GM12891 (cell line): ENCODE measurements at places on chromosomes 11 and 22.
A peak's percentile ranks its signal among the peaks of the same experiment; 100 is the strongest.

GRCh38 chr11:12288212-12288930, 89.0 kb upstream of the PARVA start:
- DNase-seq: peak; percentile 55

GRCh38 chr11:34788642-34789041, 127.5 kb downstream of the APIP start:
- DNase-seq: no peak

- DNase-seq: no peak
Measured at GRCh38 chr11:72750556-72751115, 1.6 kb downstream of the ARAP1 start.

DNA sequence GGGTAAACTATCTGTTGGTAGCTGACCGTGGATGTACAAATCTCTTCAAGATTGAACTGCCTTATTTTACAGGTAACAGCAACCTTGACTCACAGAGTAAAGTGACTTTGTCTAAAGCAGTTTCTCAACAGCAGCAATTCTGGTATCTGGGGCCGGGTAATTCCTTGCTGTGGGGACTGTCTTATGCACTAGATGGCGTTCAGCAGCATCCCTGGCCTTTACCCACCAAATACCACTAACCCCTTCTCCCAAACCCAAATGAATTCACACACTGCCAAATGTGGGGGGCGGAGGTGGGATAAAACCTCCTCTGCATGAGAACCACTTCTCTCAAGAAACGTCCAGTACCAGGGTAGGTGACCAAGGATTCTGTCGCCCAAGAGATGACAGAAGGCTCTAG, 1.7 kb upstream of the INCENP start:
- DNase-seq: no peak

- DNase-seq: no peak
Measured at GRCh38 chr11:2730272-2731129, 30.7 kb upstream of the KCNQ1OT1 start.

- DNase-seq: no peak
Measured at GRCh38 chr11:119816660-119817059, 87.7 kb upstream of the NECTIN1 start.

DNA sequence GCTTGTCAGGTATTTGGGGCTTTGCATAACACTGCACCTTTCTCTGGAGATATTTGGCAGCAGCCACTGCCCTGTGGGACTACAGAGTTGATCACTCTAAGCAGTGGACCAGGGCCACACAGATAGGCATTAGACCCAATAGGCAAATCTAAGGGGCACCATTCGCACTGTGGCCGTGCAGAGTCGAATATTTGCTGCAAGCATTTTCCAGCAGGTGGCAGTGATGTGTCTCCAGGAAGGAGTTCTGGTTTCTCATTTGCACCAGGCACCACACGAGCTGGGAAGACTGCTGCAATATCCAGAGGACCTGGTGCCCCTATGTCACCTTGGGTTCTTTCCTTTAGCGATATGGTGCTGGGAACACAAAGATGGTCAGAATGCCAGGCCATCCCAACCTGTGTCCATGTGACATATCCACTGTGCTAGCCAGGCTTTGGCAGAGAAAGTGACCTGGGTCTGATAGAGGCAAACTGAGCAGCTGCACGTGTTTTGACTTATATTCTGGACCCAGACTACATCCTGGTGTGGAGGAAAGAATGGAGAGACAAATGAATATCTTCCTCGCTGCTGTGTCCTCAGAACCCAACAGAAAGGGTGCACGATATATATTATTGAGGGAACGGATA, 318.7 kb downstream of the BUD13 start:
- peak; percentile 27 for DNase-seq
